Tongue (tissue), 3 donors: ENCODE measurements at places on chromosomes 1 and 21.

GRCh38 chr1:39954870-39955546, at the start of gene MFSD2A:
MFSD2A (plus strand) TSS chr1:39955145; CDS start chr1:39955293, 148 bp downstream.
- peak; percentile 94 for DNase-seq

- peak; percentile 85 for DNase-seq
Measured at GRCh38 chr21:42154237-42155044, 64.5 kb upstream of the ABCG1 start.

DNA sequence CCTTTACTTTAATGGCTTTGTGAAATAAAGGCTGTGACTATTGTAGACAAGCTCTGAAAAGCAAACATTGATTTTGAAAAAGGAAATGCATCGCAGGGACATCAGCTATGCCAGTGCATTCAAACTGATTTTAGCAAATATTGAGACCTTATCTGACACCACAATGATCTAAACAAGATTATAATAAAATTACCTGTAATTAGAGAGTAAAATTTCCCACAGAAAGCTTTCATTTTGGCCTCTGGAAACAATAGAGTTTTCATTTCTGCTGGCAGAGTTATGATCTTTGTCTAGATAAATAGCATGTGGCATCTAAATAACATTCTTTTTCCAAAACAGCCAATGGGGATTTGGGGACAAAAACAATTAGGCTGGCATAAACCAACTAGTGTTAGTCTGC, 650.4 kb upstream of the PRMT6 start:
- no peak for DNase-seq

DNA sequence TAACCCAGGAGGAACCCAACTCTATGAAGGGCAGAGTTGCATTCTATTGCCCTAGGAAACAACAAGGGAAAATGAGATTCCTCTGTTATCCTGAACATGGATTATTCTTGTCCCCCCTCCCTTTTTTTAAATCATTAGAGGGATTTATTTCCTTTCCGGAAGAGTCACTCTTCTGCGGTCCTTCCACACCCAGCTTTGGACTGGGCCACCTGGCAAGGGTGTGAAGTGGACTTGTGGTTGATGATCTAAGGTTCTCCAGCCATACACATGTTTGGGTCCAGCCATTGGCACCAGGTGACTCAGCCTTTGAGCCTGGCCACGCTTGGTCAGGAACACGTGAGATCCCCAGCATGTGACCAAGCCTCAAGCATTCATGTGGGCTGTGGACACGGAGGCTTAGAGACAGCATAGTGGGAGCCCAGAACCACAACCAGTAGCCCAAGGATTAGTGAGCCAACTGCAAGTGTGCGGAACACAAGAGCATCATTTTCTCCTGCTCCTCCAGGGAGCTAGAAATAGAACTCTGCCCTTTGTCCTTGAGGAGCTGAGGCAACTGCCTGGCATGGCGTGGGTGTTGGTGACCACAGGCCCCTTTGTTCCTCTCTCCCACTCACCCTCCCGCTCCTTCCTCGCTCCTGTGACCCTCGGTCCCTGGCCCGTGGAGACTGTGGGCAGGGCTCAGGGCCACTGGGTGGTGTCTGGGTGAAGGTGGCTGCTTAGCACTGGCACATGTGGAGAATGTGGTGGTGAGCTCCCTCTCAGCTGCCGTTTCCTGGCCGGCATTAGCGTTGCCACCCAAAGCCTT, 50.1 kb downstream of the NENF start:
- DNase-seq: no peak

DNA sequence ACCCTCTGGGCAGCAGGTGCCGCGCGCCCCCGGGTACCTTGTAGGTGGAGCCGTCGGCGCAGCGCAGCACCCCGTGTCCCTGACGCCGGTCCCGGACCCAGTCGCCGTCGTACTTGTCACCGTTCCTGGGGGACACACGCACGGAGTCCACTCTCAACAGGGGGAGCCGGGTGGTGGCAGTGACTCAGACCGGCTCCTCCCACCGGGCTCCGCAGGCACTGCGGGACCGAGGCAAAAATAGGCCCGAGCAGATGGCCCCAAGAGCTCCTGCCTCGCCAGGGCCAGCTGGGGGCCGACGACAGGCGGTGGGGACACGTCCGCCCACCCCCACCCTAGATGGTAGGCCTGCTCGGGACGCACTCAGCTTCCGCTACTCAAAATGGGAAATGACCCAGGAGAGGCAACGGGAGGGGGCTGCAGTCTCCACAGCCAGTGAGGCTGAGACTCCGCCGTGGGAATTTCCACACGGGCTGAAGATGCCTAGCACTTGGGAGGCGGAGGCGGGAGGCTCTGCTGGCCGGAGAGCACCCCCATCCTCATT, 6.3 kb downstream of the MORN1 start:
- DNase-seq: peak; percentile 72
